ENCODE measurements at places on chromosomes 3 and 15.

DNA sequence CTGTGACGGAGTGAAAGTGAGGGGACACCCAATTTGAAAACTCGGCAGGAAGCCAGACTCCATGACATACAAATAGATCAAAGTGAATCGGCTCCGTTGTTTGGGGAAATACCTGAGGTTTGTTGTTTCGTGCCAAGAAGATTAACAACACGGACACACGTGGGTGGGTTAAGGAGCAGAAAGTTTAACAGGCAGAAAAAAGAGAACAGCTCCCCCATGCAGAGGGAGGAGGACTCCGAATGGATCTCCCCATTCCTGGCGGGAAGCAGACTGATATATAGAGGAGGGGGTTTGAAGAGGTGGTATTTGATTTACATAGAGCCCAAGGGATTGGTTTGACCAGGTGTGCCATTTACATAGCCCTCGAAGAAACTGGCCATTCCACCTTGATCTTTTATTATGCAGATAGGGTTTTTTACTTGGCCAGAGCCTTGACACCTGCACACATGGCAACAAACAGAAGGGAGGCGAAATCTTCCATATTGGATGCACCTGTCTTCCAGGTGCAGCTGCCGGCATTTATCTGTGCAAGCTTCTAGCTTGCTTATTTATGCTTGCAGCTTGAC, 4.8 kb upstream of the SACM1L start:
- DNase-seq = no peak

GRCh38 chr15:51776952-51777569, 25.7 kb downstream of the TMOD2 start:
- peak; percentile 75 for DNase-seq

DNA sequence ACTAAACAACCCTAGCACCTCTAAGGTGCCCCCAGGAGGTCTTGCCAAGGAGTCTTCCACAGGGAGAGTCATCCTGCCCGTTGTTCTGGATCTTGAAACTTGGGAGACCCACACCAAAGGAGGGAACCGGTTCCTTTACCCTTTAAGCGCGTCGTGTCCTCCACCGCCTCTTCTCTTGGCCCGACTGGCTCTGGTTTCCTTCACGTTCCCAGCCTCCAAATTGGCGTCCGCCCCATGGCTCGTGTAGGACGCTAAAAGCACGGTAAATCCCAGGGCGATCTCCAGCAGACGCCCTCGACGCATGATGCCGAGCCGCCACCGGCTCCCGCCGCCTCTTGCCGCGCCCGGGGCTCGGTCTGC, 1.1 kb downstream of the FBN1 start:
- peak; percentile 53 for DNase-seq

DNA sequence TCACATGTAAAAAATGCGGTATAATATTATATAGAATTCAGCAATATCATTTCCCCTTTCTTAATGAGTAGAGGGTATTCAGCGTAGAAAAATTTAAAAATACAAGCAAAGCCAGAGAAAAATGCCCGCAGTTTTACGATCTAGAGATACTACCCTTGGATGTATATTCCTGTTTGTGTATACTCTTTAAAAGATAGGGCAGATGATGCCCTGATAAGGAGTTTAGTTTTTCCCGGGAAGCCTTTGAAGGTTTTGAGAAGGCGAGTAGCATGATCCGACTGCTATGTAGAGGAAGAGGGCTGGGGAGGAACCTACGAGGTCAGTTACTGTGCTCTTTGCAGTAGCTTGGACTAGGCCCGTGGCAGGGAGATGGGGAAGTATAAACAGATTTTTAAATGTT, 1.2 kb downstream of the YEATS2 start:
- no peak for DNase-seq

DNA sequence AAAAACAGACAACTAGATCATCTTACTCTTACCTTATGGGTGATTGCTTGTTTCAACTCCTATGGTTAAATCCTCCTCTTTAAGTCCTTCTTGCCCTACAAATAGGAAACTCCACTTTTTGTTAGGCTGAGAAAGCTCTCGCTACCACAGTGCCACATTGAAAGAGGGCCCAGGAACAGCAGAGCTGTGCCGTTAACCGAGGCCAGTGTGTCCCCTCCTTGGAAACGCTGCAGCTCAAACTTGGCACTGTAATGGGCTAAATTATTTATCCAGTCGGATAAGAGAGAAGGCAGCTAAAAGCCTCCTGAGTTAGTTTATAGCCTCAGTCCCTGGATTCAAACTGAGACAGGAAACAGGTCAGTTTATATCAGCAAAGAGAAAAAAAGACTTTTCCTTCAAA, 46.1 kb downstream of the KBTBD12 start:
- no peak for DNase-seq

DNA sequence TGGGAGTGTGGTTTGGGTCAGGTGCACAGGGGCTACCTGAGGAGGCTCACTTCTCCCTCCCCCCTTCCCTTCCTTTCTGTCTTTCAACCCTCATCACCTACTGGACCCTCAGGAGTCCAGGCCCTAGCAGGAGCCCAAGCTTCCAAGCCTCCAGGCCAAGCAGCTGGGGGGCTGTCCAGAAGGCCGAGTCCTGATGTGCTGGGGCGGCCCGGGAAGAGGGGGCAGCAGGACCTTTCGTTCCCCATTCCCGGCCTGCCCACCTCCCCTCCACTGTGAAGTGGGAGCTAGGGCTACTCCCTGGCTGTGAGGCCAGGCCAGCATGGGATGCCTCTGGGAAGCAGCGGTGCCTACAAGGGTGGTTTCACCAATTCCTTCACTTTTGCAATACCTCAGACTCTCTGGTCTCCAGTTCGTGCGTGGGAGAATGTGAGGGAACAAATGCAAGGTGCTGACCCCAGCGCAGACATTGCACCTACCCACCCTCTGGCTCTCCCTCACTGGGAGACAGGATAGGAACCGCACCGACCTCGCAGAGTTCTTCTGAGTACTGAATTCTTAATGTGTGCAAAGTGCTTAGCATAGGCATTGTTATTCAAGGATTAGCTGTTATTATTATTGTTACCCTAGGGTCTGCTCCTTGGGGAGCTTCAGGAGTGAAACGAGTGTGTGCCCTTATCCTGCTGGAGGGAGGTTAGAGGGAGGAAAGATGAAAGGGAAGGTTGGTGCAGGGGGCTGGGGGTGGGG, 2.5 kb downstream of the EPHB3 start:
- no peak for DNase-seq

DNA sequence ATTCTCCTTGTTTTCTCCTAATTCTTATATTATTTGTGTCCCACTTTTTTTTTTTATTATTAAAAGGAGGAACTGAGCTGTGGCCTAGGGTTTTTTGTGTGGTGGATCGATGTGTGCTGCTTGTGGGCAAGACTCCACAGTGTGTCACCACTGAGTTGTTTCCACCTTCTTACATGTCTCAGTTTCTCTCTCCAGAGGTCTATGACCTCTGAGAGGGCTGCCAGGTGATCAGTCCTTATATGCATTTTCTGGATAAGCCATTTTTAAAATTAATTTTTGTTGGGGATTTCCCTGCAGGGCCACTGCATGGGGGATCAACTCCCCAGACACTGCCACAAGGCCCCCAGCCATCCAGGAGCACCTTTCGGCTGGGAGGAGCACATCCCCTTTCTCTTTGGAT, 27.8 kb downstream of the IQCF6 start:
- no peak for DNase-seq

DNA sequence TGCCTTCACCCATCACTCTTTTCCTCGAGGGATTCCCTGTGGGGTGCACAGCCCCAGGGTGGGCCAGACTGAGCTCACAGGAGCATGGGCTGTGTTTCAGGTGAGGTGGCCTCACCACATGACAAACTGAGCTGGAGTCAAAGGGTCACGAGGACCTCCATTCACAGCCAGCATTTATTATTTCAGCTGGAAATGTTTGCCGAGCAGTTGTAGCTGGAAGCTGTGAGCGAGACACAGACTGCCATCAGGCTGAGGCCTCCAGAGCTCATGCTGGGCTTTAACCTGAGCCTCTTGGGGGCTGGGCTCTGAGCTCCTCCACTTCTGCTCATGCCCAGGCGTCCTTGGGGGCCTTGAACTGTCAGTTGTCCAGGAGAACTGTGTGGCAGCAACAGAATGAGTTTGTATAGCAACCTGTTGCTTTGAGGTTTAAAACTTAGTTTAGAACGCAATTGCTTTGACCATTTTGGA, 57.5 kb downstream of the FLNB start:
- DNase-seq = no peak

DNA sequence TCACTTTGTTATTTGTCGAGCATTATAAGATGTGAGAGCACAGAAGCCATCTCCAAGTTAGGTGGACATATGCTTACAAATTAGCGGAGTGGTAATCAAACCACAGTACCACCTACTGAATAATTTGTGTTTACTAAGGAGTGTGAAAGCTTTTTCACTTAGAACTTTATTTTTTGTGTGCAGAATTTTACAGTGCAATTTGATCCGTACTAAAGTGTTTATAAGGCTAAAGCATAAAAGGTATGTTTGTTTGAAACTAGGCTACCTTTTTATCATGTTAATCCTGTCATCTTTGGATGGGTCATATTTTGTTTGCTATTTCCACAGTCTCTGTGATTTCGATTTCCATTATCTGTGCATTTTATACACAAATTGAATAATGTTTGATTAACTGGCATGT, 37.5 kb downstream of the MAP2K5 start:
- no peak for DNase-seq

GRCh38 chr3:65734382-65734781, 304.3 kb downstream of the MAGI1 start:
- DNase-seq = no peak

- no peak for DNase-seq
These were observed 393.5 kb upstream of the ARRDC4 start for GRCh38 chr15:97566961-97567360.

DNA sequence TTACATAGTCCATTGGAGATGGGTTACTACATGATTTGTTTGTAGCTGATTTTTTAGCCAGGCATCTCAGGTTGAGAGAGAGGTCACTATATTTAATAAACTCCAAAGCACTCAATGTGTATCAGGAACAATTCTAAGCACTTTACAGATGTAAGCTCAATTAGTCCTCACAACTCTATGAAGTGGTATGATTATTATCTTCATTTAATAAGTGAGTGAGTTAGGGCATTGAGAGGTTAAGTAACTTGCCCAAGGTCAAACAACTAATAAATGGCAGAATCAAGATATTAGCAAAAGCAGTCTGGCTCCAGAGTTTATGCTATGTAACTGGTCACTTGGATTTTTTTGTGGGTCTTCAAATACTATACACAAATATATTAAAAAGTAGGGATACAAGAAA, 56.3 kb upstream of the ABI3BP start:
- DNase-seq = no peak

- no peak for DNase-seq
These were observed 28.8 kb upstream of the RYK start for GRCh38 chr3:134279466-134279865.

GRCh38 chr15:54681584-54681983, 515.2 kb downstream of the RSL24D1 start:
- DNase-seq = no peak

GRCh38 chr3:62538691-62539356, 165.5 kb upstream of the FEZF2 start:
- no peak for DNase-seq

GRCh38 chr3:195549931-195550519, 6.9 kb upstream of the PPP1R2 start:
- DNase-seq = peak; percentile 61

DNA sequence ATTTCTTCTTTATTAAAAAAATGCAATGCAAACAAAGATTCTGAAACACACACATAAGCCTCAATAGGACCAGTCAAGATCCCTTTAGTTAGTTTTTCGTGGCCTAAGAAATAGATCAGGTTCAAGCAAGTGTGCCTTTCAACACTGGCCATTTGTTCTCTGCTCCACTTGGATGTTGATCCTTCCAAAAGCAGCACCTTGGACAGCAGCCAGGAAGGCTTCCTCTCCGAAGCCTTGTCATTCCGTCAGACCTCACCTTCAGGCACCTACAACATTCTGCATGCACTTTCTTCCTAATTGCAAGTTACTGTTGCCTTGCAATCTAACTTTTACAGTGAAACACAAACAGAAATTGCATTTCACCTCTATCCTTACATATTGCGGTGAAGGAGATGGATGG, 155.9 kb upstream of the FEZF2 start:
- no peak for DNase-seq

DNA sequence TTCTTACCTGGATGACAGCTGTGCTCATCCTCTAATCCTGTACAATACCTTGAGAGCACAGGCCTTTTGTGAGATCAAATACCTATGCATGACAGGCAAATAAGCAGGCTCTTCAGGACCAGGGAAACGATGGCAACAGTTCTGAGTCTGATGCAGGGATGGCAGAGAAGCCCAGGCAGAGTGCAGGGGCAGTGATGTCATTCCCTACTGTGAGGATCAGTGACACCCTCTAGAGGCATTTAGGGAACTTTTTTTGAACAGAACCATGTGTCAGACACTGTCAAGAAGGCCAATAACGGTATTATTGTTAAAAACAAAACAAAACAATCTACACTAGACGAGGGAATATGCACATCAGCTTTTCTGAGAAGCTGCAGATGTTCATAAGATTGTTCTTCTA, 314.8 kb upstream of the CTDSPL start:
- peak; percentile 51 for DNase-seq

DNA sequence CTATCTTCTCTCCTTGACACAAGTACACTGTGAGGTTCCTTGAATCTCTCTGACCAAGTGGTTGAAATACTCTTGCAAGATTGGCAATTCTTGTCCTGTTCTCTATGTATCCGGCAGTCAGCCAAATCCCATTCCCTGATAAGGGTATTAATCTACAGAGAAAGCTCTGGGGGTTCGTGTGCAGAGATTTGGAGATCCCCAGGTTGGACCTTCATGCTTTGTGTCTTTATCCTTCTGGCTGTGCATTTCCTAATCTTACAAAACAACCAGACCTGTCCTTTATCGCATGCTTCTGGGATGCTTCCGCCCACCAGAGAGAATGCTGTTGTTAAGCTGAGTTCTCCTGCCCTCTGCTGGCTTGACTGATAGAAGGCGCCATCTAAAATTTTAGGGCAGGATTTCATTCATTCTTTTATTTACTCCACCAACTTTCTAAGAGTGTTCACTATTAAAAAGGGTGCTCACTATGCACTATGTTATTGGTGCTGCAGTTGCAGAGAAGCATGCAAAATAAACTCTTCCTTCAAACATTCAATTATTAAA, 8.6 kb upstream of the SST start:
- no peak for DNase-seq

DNA sequence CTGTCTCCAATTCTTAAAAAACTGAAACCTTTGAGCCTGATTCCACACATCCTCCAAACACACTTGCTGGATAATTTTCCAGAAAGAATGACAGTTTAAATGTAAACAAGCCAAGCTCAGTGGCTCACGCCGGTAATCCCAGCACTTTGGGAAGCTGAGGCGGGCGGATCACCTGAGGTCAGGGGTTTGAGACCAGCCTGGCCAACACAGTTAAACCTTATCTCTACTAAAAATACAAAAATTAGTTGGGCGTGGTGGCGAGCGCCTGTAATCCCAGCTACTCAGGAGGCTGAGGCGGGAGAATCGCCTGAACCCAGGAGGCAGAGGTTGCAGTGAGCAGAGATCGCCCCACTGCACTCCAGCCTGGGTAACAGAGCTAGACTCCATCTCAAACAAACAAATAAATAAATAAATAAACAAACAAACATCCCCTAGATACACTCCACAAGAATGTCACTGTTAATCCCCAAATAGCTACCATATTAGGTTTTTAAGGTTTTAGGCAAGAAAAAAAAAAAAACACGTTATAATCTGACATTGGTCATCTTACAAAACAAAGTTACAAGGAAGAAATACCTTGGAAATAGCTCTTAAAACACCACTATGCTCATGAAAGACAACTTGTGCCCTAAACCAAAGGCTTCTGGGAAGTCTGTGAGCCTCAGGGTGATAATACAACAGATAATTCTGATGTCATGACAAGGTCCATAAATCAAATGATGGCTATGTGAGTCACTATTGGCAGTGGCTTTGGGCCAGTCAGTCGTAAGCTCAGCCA, 13.2 kb downstream of the TNIK start:
- no peak for DNase-seq

- peak; percentile 55 for DNase-seq
These were observed 3.6 kb downstream of the BCL6 start for GRCh38 chr3:187741403-187742350.
